ENCODE measurements at places on chromosomes 6 and 20. TPM values are rescaled to one million over a fixed set of nuclear protein-coding genes. Genes with fewer than 3 reads are reported as not detected.

JAG1 gene
- 18.6 TPM for total RNA-seq

HLA-DQB2 gene
- not detected for total RNA-seq

COL19A1 gene
- total RNA-seq = under 0.01 TPM

TLDC2 gene
- not detected for total RNA-seq

TDRD6 gene
- not detected for total RNA-seq

HLA-DQA1 gene
- not detected for total RNA-seq

TRIM10 gene
- total RNA-seq = not detected

AGPAT4 gene
- total RNA-seq = 3.9 TPM

ARMC2 gene
- 0.94 TPM for total RNA-seq

ENPP3 gene
- total RNA-seq = not detected

COL10A1 gene
- total RNA-seq = under 0.01 TPM

LRFN2 gene
- not detected for total RNA-seq

SLC12A5 gene
- total RNA-seq = not detected

AK9 gene
- 2.4 TPM for total RNA-seq

TMEM217 gene
- 0.17 TPM for total RNA-seq

ELOVL4 gene
- 7.7 TPM for total RNA-seq

SLC17A2 gene
- total RNA-seq = 1.7 TPM

EYA4 gene
- total RNA-seq = not detected

LAMA2 gene
- 154 TPM for total RNA-seq

EEF1A2 gene
- 0.09 TPM for total RNA-seq

KHDC1 gene
- 4.1 TPM for total RNA-seq

PLAGL2 gene
- total RNA-seq = 4.2 TPM

PCK1 gene
- total RNA-seq = not detected

SNX14 gene
- 52.5 TPM for total RNA-seq

DDO gene
- total RNA-seq = 1.3 TPM

SUMO4 gene
- total RNA-seq = not detected

STX11 gene
- total RNA-seq = 0.17 TPM

GSTA1 gene
- not detected for total RNA-seq

SYNE1 gene
- total RNA-seq = 49.7 TPM

GLP1R gene
- not detected for total RNA-seq

HAO1 gene
- not detected for total RNA-seq

CALHM4 gene
- not detected for total RNA-seq

MUCL3 gene
- not detected for total RNA-seq

RWDD2A gene
- total RNA-seq = 3.2 TPM

DEFB124 gene
- total RNA-seq = 2.1 TPM
